ENCODE measurements at places on chromosomes 6 and 20.

- no peak for DNase-seq
These were observed 47.2 kb downstream of the MUC22 start for GRCh38 chr6:31057426-31058003.

- no peak for DNase-seq
These were observed 104.6 kb downstream of the LRFN2 start for GRCh38 chr6:40482532-40482931.

- no peak for DNase-seq
These were observed 32.3 kb downstream of the GHRH start for GRCh38 chr20:37229357-37229756.

GRCh38 chr20:4937407-4938319 lies 63.6 kb downstream of the SLC23A2 start:
- DNase-seq: no peak

GRCh38 chr6:93581371-93581770 lies 162.0 kb upstream of the EPHA7 start:
- no peak for DNase-seq

DNA sequence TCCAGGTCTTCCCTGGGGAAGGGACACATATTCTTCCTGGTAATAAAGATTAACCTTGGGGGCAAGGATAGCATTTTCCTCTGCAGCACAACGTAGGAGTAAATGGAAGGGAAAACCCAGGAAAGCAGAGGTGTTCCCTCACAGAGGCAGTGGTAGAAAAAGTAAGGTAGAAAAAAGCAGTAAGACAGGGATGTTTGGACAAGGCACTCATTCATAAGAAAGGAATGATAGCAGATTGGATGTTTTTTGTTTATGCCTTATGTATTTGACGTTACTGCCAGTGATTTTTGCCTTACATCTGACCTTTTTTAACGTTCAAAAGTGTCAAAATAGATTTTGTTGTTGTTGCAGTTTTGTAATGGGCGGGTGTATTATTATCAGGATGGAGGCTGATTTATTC lies 395.0 kb downstream of the CDKAL1 start:
- no peak for DNase-seq

DNA sequence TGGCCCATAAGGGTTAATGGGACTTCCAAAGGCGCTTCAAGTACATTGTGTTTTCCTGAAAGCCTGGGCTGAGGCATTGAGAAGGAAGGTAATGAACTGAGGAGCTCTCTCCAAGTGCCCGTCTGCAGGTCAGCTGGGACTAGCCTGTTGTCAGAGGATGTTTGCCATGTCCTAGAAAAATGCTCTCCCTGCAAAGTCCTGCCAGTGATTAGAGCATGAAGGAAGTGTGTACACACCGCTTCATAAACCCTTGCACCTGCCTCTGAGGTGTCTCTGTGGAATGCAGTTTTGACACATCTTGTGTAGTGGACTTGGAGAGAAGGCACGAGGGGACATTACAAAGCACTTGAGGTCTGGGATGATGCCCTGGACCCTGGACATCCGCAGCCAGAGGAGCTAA lies 506.7 kb downstream of the KIF16B start:
- DNase-seq: no peak

DNA sequence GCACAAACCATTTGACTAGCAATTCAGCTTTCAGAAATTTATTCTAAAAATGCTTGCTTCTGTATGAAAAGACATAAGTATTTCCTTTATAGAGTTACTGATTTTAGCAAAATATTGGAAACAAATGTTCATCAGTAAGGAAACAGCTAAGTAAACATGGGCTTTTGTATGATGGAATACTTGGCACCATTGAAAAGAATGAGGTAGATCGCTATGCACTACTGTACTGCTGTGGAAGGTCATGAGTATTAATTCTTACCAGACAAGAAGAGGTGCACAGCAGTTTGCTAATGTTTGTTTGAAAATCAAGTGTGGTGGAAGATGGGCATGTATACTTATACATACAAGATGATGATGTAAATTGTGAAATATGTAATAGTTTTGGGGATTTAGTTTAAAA lies 73.0 kb downstream of the FARS2 start:
- DNase-seq: no peak

DNA sequence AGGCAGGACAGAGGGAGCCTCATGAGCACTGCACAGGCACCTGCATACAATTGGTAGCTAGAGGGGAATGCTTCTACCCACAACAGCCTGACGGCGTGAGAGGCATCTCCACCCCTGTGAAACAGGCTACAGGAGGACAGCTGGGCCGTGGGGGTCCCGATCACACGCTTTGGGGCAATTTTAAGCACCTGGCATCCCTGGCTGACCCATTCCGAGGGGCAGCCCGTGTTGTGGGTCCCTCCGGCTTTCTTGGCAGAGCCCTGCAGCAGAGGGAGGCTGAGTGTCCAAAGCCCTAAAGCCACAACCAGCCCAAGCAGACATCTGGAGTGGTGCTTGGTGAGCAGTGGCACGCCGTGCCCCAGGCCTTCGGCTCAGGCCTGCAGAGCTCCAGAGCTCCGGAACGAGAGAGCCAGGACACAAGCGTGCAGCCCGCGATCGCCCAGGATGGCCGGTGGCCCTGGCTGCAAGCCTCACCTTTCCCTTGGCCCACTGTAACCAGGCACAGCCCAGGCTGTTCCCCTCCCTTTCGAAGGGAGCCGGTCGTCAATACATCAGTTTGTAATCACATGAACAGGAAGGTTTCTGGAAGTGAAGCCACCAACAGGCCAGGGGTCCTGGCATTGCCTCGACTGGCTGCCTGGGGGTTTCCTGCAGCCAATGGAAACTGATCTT lies 81.4 kb downstream of the DLL1 start:
- DNase-seq: no peak

GRCh38 chr6:149842331-149842730 lies 21.8 kb downstream of the LRP11 start:
- no peak for DNase-seq

DNA sequence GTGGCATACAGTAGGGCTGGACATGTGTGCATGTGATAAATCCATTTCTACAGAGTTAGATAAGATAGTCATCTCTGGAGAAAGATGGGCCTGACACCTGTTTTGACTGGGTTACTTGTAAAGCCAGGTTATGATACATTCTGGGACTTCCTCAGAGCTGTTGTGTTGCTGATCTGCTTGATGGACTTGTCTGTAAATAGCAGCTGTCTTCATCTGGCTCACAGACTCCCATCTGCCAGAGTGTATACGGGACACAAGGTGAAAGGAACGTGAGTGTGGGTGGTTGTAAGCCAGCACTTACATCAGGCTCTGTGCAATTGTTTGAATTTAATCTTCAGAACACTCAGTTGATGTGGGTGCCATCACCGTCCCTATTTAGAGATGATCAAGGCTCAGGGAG lies 49.8 kb downstream of the ZDHHC14 start:
- DNase-seq: no peak

GRCh38 chr20:38882600-38882999 lies 43.6 kb upstream of the FAM83D start:
- DNase-seq: no peak

DNA sequence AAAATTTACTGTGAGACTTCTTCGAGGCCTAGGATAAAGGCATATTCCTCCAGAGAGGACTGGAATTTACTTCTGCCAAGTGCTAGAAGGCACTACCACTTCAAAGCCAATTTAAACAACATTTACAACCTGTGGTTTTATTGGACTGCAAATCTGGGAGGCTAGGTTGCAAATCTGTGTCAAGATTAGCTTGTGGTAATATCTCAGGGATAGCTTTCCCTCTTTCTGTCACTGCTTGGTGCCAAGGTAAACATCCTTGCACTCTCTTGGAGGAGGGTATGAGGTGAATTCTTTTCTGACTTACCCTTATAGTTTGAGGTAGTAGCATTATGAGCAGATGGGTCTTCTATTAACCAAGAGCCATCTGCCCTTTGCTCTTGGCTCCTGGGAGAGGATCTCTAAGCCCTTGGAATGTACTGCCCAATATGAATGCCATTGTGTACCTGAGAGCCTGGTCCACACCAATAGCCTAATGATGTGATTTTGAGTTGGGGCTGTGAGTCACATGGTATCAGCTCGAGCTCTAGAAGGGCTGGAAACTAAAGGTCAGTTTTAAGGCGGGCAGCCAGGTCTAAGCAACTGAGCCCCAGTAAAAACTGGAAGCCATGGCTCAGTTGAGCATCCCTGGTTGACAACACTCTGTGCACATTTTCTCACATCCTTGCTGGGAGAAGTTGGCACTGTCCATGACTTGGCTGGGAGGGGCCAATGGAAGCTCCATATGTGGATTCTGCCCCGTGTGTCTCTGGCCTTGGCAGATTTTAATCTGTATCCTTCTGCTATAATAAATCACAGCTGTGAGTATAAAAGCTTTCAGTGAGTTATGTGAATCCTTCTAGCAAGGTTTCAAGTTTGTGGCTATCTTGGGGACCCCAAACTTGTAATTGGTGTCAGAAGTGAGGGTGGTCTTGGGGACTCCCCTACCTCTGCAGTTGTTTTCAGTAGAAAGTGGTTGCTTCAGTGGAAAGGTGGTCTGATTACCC lies 188.1 kb downstream of the UBE3D start:
- no peak for DNase-seq
